Activated CD8-positive, alpha-beta memory T cell treated with anti-CD3 and anti-CD28 coated beads, Interleukin-2, amount 10 ng/mL, durations not matched to agents 7 days and 5 days (primary cell): ENCODE measurements at places on chromosomes 16 and 17. TPM values are rescaled to one million over a fixed set of nuclear protein-coding genes. Genes with fewer than 3 reads are reported as not detected.

The CORO7 gene
- total RNA-seq = 142 TPM

GRCh38 chr17:74554909-74555308, 9.0 kb upstream of the CD300C start:
- DNase-seq = no peak

- DNase-seq = no peak
Measured at GRCh38 chr16:87441886-87442580, 49.9 kb downstream of the MAP1LC3B start.

The CCL15 gene
- total RNA-seq = not detected

The AATK gene
- 0.06 TPM for total RNA-seq

DNA sequence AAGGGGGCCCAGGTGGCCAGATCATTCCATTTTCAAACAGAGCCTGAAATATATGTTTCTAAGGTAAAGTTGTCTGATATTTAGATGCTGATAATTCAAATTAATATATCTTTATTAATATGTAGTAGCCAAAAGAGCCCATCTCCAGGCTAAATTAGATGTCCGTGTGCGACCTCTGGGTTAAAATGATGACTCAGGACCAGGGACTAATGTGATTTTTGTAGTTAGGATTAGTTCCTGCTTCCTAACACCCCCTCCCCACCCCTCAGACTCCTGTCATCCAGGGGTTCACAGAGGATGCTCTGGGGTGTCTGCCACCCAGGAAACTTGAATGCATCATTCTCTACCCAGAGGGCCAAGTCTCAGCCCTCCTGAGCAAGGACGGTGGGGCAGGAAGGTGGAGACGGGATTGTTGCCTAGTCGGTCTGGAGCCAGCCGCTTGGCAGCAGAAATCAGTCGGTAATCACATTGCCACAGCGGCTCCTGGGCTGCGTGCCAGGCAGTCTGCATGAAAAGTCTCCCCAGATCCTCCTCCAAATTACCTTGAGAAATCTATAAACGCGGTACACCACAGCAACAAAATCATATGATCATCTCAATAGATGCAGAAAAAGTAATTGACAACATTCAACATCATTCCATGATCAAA, 29.8 kb downstream of the CNGB1 start:
- DNase-seq = no peak

GRCh38 chr17:42457107-42457792, 1.4 kb upstream of the ATP6V0A1 start:
- no peak for DNase-seq

GRCh38 chr17:7138800-7139381, 24.3 kb upstream of the ASGR2 start:
- DNase-seq = no peak

GRCh38 chr16:56629531-56629930, 2.9 kb upstream of the MT1M start:
- no peak for DNase-seq

The TMEM238L gene
- total RNA-seq = not detected

GRCh38 chr17:36463916-36464764, 22.3 kb upstream of the ZNHIT3 start:
- peak; percentile 76 for DNase-seq

GRCh38 chr17:36705283-36705795, 104.0 kb downstream of the MRM1 start:
- DNase-seq = no peak

The MMP2 gene
- total RNA-seq = not detected

DNA sequence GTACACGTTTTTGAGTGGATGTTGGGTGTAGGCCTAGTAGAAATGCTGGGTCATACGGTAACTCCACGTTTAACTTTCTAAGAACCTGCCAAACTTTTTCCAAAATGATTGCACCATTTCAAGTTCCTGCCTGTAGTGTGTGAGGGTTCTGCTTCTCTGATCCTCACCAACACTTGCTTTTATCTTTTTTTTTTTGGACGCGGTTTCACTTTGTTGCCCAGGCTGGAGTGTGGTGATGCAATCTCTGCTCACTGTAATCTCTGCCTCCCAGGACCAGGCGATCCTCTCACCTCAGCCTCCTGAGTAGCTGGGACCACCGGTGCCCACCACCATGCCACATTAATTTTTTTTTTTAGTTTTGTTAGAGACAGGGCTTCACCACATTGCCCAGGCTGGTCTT, 23.5 kb downstream of the ZNF750 start:
- no peak for DNase-seq

The P2RX1 gene
- 0.61 TPM for total RNA-seq

- DNase-seq = no peak
Measured at GRCh38 chr16:64440421-64440831, 681.4 kb downstream of the CDH11 start.

The NOTUM gene
- total RNA-seq = not detected

DNA sequence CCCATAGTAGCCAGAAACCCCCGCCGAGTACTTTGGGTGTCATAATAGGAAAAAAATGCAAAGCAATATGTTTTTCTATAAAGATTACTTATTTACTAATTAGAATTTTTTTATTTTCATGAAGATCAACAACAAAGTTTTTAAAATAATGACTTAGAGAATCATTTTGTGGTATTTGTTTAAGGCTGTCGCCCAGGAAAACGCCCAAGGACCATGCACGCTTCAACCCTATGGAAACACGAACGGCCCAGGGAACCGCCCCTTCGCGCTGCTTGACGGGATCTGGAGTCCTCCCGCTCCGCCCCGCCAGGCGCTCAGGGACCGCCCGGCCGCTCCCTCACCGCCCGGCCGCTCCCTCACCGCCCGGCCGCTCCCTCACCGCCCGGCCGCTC, 408 bp upstream of the KPNA2 start:
- peak; percentile 95 for DNase-seq

The SLFN14 gene
- total RNA-seq = not detected

DNA sequence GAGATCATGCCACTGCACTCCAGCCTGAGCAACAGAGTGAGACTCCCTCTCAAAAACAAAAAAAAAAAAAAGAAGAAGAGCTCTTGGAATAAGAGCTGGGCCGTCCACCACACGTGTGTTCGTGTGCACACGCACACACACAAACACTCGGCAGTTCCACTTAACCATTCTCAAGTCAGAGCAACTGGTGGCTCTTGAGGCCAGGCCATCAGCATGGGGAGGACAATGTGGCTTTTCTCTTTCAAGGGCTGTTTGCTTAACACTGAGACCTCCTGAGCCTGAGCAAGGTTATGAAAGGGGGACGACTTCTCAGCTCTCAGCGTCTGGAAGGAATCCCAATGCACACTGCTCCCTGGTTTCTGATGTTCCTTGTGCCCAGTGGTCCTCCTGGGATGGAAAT, 444.9 kb downstream of the SOX9 start:
- DNase-seq = no peak

- DNase-seq = no peak
Measured at GRCh38 chr17:2017274-2017941, 7.7 kb downstream of the RTN4RL1 start.

GRCh38 chr17:63399856-63400255, 46.2 kb downstream of the CYB561 start:
- no peak for DNase-seq

- no peak for DNase-seq
Measured at GRCh38 chr16:23539984-23540816, 16.9 kb downstream of the EARS2 start.

DNA sequence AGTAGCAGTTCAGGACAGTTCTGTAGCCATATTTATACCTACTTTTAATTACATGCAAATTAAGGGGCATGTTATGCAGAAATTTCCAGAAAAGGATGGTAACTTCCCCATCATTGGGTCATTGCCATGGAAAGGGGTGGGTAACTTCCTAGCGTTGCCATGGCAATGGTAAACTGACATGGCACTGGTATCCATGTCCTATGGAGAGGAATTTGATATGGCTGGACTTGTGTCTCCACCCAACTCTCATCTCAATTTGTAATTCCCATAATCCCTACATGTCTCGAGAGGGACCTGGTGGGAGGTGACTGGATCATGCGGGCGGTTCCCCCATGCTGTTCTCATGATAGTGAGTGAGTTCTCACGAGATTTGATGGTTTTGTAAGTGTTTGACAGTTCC, 35.6 kb upstream of the CACNG4 start:
- DNase-seq = no peak

The KIAA0753 gene
- 16.5 TPM for total RNA-seq

The CMTM1 gene
- 21.4 TPM for total RNA-seq

The DPEP3 gene
- total RNA-seq = 0.28 TPM

The NOG gene
- not detected for total RNA-seq

DNA sequence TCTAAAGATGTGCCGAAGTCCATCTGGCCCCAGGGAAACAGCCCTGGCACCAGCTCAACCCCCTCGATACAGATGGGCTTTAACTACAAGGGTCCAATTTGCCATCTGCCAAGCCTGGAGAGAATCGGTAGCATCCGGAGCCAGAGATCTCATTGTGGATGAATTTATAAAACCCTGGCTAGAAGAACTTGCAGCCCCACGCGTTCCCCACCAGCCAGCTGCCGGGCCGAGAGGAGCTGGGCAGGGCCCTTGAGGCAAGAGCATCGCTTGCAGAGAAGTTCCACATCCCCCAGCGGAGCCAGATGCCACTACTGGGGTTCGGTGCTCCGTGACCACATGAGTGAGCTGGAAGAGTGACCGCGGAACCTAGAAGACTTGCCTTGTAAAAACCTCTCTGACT, 65.3 kb upstream of the NOL11 start:
- DNase-seq = no peak

DNA sequence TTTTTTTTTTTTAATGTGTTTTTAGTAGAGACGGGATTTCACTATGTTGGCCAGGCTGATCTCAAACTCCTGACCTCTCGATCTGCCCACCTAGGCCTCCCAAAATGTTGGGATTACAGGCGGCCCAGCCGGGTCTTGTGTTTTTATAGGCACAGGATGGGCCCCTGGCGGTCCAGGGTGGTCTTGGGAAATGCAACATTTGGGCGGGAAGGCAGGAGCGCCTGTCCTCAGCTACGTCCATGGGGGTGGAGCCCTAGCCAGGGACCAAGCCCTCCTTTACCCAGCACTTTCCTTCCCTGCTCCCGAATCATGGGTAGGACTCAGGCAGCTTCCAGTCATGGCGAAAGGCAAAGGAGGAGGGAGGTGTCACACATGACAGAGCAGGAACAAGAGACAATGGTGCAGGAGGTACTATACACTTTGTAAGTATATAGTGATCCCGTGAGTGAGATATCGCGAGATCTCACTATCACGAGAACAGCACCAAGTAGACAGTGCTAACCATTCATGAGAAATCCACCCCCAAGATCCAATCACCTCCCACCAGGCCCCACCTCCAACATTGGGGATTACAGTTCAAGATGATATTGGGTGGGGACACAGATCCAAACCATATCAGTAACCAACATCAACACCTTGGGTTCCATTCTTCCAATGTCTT, 226.7 kb upstream of the WSCD1 start:
- DNase-seq = no peak

DNA sequence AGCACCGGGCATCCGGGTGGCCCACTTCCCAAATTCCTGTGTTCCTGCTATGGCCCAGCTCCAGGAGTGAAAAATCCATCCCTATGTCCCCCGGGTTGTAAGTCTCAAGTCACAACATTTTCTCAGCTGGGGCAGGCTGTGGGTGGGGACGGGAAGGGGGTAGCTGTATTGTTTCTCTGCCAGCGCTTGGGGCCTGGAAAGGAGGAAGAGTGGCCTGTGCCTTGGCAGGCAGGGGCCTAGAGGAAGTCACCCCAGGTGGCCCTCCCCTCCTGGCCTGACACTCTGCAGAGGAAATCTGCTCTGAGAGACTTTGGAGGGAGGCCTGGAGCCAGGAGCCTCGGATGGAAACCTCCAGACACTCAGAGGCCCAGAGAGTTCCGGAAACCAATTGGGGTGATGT, 10.6 kb upstream of the SCN4A start:
- no peak for DNase-seq

GRCh38 chr16:89352091-89352681, 134.7 kb downstream of the ZNF778 start:
- no peak for DNase-seq

- DNase-seq = peak; percentile 78
Measured at GRCh38 chr17:69235338-69236058, 6.9 kb upstream of the ABCA10 start.

DNA sequence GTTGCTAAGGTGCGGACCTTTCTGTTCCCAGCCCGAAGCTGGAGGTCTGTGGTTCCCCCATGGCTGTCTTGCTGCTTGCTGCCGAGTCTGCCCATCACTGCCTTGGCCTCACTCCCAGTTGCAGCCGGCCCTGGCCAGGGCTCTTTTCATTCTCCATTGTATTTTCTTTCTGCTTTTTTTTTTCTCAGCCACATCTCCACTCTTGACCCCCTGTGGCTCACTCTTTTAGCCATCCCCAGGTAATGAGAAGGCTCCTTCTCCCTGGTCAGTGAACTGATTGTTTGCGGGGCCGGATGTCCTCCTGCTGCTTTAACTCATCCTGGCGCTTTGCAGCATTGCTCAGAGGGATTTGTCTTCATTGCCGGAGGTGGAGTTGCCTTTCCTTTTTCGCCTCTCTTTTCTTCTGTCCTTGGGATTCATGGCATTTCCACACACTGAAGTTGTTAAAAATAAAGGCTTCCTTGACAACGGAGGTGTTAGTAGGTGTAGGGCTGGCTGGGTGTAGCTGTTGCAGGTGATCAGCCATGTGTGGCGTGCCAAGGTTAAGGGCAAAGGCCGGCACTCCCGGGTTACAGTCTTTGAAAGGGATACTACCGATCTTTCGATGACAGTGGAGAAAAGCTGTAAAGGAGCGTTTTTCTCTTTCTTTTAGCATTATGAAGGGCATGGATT, 34.1 kb downstream of the MAP2K6 start:
- DNase-seq = no peak

DNA sequence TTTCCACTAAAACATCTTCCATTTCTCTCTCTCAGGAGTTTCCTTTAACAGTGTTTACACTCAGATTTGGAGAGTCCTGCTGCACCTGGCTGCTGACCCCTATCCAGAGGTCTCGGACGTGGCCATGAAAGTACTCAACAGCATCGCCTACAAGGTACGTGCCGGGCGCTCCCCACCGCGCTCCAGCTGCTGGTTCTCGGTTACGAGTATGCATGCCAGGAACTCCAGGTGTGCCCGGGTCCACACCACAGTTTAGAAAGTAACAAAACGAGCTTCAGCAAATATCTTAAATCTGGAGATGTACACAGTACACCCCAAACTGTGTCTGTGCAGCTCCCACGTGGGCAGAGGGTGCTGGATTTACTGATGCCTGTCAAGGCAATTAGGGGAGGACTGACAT, 82.9 kb upstream of the CHMP6 start:
- no peak for DNase-seq

- no peak for DNase-seq
Measured at GRCh38 chr17:57402681-57403180, 146.4 kb downstream of the MSI2 start.

DNA sequence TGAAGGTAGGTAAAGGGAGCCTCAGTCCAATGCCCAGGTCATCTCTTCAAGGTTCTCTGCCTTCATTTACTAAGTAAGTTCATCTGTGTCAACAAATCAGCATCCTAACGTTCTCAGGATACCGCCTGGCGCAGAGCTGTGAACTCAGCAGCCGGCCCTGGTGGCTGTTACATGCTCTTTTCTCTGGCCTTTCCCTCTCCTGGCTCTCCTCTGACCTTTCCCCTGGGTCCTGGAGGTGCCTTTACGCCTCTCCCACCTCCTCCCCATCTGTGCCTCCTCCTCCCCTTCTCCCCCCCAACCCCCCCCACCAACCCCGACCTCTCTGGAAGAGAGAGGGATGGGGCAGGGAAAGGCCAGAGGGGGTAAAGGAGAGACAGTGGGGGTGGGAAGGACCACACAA, 19.5 kb downstream of the COTL1 start:
- peak; percentile 51 for DNase-seq

GRCh38 chr17:36768394-36768793, 167.0 kb downstream of the MRM1 start:
- DNase-seq = no peak

GRCh38 chr16:49560004-49560830, 186.6 kb downstream of the C16orf78 start:
- DNase-seq = no peak

- no peak for DNase-seq
Measured at GRCh38 chr16:69073181-69073702, 32.2 kb upstream of the HAS3 start.

- no peak for DNase-seq
Measured at GRCh38 chr17:17515934-17516930, 20.0 kb upstream of the RASD1 start.
